ENCODE measurements at places on chromosomes 3 and 15.

- no peaks in the 10 kb centered on the region for H3K36me3 ChIP-seq
- H3K4me3 ChIP-seq, result no peak overlapping the region
- H3K27ac ChIP-seq, result no peak overlapping the region
- H3K4me1 ChIP-seq, result peaks cover 4% of the 10 kb centered on the region
- DNase-seq, result no peak
- H3K27me3 ChIP-seq, result no peaks in the 10 kb centered on the region
Observed at GRCh38 chr15:49035825-49036224, 10.4 kb downstream of the SECISBP2L start.

- H3K36me3 ChIP-seq, result peaks cover 30% of the 10 kb centered on the region
- DNase-seq, result no peak
- no peaks in the 10 kb centered on the region for H3K27me3 ChIP-seq
- H3K27ac ChIP-seq, result no peak overlapping the region
- H3K4me1 ChIP-seq, result peaks cover under 1% of the 10 kb centered on the region
Observed at GRCh38 chr15:80159811-80160569, 7.2 kb downstream of the FAH start.

GRCh38 chr3:110126065-110126464 lies 788.7 kb upstream of the DPPA4 start:
- no peak overlapping the region for H3K27ac ChIP-seq
- no peaks in the 10 kb centered on the region for H3K27me3 ChIP-seq
- no peak overlapping the region for H3K4me3 ChIP-seq
- peaks cover 8% of the 10 kb centered on the region for H3K4me1 ChIP-seq

DNA sequence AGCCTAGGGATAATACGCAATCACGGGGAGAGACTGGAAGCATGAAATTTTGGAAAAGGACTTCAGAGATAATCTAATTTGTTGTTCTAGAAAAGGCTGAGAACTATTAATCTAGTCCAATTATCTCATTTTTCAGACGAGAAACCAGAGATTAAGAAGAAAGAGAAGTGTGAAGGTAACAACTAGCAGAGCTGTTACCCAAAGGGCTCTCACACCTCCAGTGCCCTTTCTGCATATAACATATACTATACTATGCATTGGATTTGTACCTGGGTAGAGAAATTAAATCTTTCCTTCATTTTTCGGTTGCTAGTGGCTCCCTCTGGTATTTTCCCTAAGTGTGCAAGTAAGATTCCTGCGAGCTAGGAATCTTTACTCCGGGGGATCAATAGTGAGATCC lies 13.4 kb upstream of the TM4SF19 start:
- no peak overlapping the region for H3K4me3 ChIP-seq
- no peak for DNase-seq
- no peaks in the 10 kb centered on the region for H3K27me3 ChIP-seq
- peak overlapping the region; percentile 20 for H3K27ac ChIP-seq
- H3K36me3 ChIP-seq, result peaks cover 34% of the 10 kb centered on the region
- H3K4me1 ChIP-seq, result no peaks in the 10 kb centered on the region

- no peak overlapping the region for H3K4me3 ChIP-seq
- DNase-seq, result no peak
- H3K36me3 ChIP-seq, result no peaks in the 10 kb centered on the region
- H3K4me1 ChIP-seq, result peaks cover 4% of the 10 kb centered on the region
Observed at GRCh38 chr3:40598962-40599361, 74.2 kb downstream of the ZNF621 start.

GRCh38 chr15:48538941-48539340 lies 106.6 kb downstream of the FBN1 start:
- H3K4me3 ChIP-seq, result no peak overlapping the region
- no peaks in the 10 kb centered on the region for H3K36me3 ChIP-seq
- H3K27me3 ChIP-seq, result no peaks in the 10 kb centered on the region
- H3K27ac ChIP-seq, result no peak overlapping the region
- no peaks in the 10 kb centered on the region for H3K4me1 ChIP-seq

All from WTC11 (cell line).